NCI-H1092 treated with DMSO at 0.1 percent for 48 hours (cell line): ENCODE measurements at places on chromosomes 13 and 19.

DNA sequence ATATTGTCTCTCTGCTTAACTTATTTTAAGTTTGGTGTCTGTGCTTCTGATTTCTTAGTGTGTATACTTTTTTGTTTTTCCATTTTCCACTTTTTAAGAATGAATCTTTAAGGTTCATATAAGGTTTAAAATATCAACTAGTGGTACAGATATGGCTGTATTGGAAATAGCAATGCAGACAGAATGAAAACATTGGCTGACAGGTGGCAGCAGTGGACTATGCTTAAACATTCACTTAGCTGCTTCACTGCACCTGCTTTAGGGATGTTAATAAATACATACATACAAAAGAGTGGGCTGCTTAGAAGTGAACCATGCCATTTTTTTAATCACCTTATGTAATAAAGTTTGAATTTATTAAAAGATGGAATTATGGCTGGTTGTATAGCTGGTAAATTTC is 27.3 kb downstream of the TM9SF2 start:
- DNase-seq = peak; percentile 43

- no peak for DNase-seq
Measured at GRCh38 chr19:16051254-16052025, 24.9 kb upstream of the TPM4 start.

GRCh38 chr19:48755084-48755641 is at the start of gene FGF21:
FGF21 (plus strand) TSS chr19:48755524; CDS start chr19:48756237, 713 bp downstream.
- no peak for DNase-seq

DNA sequence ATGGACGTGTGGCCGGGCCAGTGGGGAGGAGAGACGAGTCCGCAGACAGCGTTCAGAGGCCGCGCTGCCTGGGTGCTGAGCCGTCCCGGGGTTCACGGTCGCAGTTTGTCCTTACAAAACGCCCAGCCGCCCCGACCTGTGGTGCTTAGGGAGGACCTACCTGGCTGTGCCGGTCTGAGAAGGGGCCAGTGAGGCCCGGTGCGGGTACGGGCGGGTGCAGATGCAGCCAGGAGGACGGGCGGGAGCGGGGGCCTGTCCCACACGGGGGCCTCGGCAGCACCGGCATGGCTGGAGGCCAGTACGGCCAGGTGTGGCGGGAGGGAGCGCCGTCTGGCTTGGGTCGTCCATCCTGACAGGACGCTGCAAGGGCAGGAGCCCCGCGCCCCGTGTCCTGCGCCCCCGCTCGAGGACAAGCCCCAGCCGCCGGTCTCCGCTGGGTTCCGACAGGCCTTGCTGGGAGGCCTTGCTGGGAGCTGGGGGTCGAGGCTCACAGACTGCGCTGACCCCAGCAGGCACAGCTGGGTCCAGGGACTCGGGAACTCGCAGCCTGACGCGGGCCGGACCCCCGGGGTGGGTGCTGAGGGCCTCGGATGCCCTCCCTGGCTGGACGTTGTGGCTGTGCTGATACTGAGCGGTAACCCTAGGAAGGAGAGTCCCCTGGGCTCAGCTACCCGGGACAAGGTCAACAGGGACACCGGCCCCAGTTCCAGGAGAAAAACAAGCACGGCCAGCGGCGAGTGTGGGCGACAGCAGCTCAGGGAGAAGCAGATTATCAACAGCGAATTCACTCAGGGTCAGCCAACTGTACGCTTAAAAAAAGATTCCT is 5.3 kb upstream of the PROZ start:
- no peak for DNase-seq

DNA sequence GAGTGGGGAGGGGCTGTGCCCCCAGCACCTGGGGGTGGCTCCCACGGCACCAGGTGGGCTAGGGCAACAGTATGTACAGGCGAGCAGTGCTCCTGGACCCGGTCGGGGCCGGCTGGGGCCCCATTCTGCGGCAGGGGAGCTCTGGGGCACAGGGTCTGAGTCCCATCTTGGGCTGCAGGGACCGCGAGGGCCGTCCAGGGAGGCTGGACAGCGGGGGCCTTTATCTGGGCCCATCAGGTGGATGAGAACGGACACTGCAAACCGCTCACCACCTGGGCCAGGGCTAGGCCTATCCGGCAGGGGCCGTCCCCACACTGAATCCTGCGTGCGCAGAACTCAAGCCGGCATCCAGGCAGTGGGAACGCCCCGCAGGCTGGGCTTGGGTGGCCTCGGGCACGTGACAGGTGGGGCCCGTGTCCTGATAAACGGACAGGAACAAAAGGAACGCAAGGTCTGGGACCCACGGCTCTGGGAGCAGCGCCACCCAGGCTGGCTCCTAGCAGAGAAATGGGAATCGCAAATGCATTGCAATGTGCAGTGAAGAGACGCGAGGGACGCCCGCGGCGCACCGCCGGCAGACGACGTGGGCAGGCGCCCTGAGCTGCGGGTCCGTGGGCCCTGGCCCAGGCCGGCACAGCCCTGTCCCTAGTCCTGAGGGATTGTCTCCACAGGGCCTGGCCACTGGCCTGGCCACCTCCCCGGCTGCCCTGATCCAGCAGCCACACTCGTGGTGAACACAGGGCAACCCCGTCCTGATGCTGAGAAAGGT is 29.7 kb downstream of the BTBD2 start:
- DNase-seq = no peak

DNA sequence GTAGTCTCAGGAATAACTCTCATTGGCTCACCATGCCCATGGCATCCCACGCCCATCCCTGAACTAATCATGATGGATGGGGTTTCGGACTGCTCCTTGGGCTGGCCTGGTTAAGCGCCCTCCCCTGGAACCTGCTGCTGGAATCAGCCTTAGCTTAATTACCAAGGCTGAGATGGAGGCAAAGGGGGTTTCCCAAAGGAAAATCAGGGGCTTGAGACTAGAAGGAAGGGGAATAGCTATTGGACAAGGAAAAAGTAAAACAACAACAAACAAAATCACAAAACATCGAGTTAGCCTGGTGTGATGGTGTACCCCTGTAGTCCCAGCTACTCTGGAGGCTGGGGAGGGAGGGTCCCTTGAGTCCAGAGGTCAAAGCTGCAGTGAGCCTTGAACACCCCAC is 25.7 kb upstream of the SHKBP1 start:
- DNase-seq = no peak

- DNase-seq = no peak
Measured at GRCh38 chr19:12521996-12522395, 29.3 kb downstream of the ZNF564 start.

- DNase-seq = no peak
Measured at GRCh38 chr13:92621985-92622384, 604.6 kb upstream of the GPC6 start.

- DNase-seq = no peak
Measured at GRCh38 chr19:30783212-30783611, 411.0 kb downstream of the ZNF536 start.

- no peak for DNase-seq
Measured at GRCh38 chr19:18651733-18652132, 14.9 kb downstream of the KLHL26 start.

DNA sequence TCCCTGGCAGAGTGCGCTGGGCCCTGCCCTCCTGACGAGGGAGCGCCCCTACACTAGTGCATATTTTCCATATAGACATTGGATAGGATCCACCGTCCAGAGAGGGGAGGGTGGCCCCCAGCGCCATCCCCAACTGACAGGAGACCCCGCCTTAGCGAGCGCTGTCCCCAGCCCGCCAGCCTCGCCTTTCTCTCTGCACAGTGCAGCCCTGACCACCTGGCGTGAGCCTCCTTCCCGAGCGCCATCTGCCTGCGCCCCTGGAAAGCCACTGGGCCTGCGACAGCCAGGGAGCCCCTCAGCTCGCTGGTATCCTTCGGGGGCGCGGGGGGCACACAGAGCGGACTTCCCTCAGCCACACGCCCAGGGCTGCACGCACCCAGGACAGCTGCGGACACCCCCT is 42.1 kb upstream of the ATP12A start:
- no peak for DNase-seq

DNA sequence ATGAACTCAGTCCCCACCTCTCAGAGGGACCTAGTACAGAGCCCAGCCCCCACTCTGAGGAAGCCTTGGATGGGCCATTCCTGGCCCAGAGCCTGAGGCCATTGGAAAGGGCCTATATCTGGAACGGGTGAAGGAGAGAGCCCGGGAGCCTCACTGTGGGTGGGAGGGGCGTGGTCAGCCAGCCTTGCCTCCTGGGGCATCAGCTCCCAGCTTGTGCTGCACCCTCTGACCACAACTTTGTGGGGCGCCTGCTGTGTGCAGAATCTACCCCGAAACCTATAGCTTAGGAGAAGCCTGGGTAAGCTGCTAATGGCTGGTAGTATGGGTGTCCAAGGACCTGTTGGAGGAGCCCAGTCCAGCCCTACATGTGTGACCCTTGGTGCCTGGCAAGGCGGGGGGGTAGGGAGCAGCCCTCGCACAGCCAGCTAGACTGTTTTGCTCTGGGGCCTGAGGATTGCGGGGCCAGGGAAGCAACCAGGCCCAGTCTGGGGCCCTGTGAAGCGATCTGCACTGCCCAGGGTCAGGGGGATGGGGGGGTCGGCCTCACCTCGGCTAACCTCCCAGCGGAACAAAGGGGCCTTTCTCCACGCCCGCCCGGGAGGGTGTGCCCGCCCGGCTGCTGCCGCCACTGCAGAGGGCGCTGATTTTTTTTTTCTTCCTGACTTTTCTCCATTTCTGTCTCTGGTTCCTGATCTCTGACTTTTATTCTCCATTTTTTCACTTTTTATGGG is 42.3 kb downstream of the LYL1 start:
- no peak for DNase-seq

DNA sequence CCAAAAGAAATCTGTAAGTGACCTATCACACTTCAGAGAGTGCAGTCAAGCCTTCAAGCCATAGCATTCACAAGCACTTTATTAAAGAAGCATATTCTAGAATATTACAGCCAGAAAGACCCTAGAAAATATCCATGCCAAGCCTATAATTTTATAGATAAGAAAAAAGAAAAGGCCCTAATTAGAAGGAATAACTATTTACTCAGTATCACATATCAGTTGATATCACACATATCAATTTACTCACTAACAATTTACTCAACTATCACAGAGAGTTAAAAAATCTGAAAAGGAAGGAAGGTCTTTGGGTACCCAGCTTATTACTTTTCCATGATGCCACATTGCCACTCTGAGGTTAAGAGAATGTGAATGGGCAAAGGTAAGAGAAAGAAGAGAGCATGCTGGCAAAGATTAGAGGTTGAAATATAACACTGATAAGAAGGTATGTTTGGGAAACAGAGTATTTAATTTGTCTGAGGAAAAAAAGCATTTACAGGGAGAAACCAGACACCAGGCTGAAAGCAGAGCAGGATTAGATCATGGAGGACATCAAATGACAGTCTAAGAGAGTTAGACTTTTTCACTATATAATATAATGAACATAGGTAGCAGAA is 186.2 kb downstream of the VWA8 start:
- peak; percentile 5 for DNase-seq

- no peak for DNase-seq
Measured at GRCh38 chr13:108049211-108049610, 166.1 kb downstream of the LIG4 start.

DNA sequence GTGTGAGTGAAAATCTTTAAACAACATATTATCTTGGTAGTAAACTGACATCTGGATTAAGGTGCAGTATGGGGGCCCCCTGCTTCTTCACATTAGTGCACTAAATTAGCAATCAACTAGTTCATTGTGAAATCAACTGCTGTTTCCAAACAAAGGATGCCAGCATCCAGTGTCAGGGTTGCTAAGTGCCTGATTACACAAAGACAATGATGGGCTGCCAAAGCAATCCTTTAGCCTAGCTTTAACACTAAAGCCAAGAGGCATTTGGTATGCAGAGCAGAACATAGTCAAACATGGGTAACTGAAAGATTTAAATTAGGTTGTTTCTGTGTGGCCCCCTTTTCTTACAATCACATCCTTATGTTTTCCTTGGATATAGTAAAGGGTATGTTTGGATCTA is 543.1 kb upstream of the SLITRK5 start:
- DNase-seq = peak; percentile 35

DNA sequence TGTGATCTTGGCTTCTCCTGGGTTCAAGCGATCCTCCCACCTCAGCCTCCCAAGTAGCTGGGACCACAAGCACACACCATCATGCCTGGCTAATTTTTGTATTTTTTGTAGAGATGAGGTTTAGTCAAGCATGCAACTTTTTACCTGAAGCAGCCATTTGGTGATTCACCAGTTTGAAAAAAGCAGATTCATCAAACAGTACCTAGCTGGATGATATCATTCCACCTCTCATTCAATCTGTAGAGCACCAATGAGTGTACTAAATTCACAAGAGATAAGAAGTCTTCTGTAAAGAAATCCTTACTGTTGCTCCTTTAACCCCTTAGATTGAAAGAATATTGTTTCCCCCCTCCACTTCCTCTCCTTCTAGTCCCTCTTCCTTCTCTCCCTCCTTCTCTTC is 261.1 kb upstream of the RFC3 start:
- DNase-seq = no peak

DNA sequence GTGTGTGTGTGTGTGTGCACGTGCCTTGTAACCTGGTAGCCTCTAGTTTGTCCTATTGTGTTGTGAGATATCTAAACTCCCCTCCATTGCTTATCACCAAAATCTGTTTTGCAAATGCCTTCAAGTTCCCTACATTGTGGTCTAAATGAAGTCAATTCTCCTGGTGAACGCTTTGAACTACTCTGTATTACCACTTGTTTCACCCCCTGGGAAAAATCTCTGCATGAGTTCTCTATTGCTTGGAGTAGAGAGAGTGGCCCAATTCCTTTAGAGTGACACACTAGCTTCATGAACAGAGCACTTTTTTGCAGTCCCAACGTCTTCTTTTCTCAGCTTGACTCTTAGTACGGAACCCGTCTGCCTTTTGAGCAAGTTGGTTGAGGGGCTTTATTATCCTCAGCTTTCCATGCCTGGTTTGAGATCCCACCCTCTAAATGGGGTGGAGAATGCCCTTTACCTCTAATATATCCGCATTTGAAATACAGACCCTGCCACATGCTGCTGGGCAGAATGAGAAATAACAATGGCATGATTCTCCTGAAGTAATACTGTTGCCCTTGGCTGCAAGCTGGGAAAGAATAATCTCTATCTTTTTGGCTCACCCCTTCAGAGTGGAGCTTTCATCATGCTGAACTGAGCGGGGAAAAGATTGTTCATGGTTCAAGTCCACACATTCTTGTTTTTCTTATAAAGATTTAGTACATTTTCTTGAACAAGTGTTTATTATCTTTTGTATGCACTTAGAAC is 2545.3 kb downstream of the PCDH9 start:
- DNase-seq = no peak

GRCh38 chr13:30133996-30134395 is 173.4 kb downstream of the KATNAL1 start:
- DNase-seq = no peak

GRCh38 chr13:27839809-27840467 is 47.7 kb downstream of the GSX1 start:
- no peak for DNase-seq

GRCh38 chr19:18397242-18398202 is at the start of gene LRRC25:
LRRC25 (minus strand) TSS chr19:18397622; CDS start chr19:18396963, 659 bp downstream.
- DNase-seq = no peak

DNA sequence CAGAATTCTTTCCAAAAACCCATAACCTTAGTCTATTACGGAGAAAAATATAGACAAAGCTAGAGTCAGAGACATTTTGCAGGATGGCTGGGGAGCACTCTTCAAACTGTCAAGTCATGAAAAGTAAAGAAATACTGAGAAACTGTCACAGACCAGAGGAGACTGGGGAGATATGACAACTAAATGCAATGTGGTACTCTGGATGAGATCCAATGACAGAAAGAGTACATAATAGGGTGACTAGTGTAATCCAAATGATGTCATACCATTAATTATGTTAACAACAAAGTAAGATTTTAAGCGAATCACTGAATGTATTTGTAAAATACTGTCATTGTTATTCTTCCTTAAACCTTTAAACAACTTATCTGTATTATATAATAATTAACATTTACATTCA is 393.8 kb downstream of the LIG4 start:
- DNase-seq = no peak
